ENCODE measurements at places on chromosomes 3 and 15.

DNA sequence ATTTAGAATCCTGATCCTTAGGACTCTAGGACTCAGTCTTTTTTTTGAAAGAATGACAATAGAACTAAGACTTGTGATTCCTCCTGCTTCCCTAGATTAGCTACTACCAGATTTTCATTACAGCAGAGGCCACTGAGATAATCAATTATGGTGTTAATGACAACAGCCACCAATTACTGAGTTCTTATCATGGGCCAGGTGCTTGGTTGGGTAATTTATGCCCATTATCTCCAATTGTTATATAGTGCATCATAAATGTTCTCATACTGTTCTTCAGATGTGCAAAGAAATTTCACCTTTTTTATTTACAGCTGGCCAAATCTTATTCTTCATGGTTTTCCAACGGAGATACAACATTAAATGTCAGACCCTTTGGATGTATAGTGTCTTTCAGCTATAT, 162.9 kb upstream of the CMC1 start:
- no peak for DNase-seq

- DNase-seq, result no peak
These were observed 167.3 kb downstream of the GMNC start for GRCh38 chr3:190695225-190695624.

- no peak for DNase-seq
These were observed 760.3 kb upstream of the ARRDC4 start for GRCh38 chr15:97200161-97200560.

DNA sequence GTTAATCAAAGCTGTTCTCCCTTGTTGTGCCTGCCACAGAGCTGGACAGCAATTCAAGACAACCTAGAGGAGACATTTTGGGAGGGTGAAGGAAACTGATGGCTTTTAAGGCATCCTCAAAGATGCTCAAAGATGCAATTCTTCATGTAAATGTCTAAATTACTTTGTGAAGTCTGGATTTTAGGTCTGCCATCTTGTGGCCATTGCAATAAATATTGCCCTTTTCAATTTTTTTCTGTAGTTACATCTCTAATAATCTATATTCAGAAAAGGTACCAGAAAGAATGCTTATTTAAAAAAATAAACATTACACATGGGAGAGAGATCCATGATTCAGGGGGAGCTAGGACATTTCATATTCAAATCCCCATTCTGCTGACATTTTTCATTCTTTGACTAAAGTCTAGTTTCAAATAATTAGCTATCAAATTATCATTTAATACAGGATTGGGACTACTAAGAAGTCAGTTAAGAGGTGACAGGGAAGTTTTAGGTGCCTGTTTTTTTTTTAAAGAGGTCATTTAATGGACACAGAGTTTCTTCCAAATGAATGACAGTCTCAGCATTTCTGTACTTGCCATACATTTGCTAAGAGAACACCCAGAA, 259.8 kb upstream of the WNT5A start:
- DNase-seq, result no peak

GRCh38 chr3:7322957-7323669, 462.2 kb downstream of the GRM7 start:
- no peak for DNase-seq

DNA sequence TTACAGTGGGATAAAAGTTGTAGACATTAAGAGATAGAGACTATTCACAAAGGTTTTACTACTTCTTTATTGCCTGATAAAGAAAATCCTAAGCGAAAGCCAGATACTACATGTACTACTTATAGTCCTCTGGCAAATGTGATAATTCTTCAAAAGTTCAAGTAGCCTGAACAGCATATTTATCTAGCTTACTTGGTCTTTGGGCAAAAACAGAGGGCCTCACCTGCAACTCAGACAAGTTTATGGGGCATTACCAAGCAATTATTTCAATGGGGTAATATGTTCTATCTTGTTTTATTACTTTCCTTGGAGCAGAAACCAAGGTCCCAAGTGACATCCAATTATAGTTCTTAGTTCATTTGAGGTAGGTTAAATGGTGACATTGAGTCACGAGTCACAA, 390.1 kb upstream of the ARHGEF26 start:
- no peak for DNase-seq

- DNase-seq, result no peak
These were observed 27.1 kb upstream of the C3orf49 start for GRCh38 chr3:63791974-63792373.

DNA sequence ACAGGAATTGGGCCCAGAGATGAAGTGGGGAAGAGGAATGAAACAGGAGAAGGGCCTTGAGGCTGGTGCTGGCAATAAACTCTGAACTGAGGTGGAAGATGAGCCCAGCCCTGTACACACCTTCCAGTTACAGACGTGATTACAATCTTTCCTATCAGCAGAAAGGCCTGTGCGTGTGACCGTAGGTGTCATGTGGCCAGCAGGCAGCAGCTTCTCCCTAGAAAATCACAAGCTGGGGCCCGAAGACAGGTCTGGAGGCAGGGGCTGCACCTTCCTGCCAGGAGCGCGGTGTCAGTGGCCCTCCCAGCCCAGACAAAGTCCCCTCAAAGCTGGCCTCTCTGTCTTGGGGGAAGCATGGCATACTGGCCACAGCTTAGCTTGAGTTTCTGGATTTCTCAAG, 16.7 kb upstream of the PIGZ start:
- no peak for DNase-seq

- DNase-seq, result no peak
These were observed 35.1 kb upstream of the CPB1 start for GRCh38 chr3:148792516-148792915.

DNA sequence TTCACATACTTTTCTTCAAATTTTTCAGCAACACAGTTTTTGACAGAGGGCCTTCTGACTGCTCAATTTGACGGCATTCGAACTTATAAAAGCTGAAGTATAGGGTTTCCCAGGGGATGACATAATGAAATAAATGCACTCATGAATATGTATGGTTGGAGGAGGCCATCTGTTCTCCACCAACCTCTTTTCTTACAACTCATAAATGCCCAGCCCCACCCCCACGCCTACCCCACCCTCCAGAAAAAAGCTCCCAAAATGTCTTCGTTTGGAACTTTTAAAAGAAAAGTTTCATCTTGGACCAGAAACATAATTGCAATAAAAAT, 211.6 kb upstream of the LRRN1 start:
- no peak for DNase-seq

DNA sequence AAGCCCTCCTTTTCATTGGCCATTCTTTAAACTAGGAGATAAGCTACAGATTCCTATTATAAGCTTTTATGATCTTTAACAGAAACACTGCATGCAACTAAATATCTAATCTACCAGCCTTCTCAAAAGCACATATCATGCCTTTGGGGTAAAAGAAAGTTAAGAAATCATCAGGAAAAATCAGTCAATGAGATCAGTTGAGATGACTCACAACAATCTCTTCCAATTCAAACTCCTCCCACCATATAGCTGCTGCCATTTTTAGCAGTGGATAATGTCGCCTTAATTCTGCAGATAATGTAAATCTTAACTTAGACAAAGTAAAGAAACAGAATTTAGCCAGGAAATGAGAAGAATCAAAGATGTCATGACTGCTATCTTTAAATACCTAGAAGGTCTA, 135.2 kb upstream of the BCL6 start:
- no peak for DNase-seq

DNA sequence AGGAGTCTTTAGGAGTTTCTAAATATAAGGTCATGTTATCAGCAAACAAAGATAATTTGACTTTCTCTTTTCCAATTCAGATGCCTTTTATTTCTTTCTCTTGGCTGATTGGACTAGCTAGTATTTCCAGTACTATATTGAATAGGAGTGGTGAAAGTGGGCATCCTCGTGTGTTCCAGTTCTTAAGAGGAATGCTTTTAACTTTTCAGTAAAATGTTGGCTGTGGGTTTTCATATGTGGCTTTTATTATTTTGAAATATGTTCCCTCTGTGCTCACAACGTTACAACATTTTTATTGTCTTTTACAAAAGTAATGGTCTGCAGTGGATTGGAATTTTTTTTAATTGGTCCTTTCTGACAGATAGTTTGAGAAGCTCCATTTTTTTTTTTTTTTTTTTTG, 8.2 kb upstream of the ZNF280D start:
- no peak for DNase-seq

- no peak for DNase-seq
These were observed 86.1 kb downstream of the SAMMSON start for GRCh38 chr3:70085613-70086012.

GRCh38 chr3:184399410-184399809, 19.6 kb downstream of the CHRD start:
- no peak for DNase-seq

DNA sequence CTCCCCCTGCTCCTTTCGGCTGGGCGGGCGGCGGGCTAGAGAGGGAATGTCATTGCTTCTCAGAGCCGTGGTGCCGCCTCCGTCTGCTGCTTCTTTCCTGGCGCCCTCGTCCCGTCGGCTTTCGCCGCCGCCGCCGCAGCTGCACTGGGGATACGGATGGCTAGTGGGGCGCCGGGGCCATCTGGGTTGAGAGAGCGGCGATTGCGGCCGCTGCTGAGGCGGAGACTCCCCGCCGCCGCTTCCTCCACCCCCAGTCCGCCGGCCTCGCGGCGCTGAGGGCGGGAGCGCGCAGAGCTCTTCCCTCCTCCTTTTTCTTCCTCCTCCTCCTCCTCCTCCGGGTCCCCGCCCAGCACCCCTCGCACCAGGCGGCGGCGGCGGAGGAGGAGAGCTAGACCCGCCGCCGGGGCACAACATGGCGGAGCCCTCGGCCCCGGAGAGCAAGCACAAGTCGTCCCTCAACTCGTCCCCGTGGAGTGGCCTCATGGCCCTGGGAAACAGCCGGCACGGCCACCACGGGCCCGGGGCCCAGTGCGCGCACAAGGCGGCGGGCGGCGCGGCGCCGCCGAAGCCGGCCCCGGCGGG, at the start of gene STT3B:
Gene STT3B, plus strand, starts transcription at position 339 of the 582 bp plus-strand sequence. Its CDS starts 74 bp downstream, at position 413.
- DNase-seq, result peak; percentile 82

GRCh38 chr15:48748535-48748934, 62.3 kb downstream of the CEP152 start:
- DNase-seq, result no peak

DNA sequence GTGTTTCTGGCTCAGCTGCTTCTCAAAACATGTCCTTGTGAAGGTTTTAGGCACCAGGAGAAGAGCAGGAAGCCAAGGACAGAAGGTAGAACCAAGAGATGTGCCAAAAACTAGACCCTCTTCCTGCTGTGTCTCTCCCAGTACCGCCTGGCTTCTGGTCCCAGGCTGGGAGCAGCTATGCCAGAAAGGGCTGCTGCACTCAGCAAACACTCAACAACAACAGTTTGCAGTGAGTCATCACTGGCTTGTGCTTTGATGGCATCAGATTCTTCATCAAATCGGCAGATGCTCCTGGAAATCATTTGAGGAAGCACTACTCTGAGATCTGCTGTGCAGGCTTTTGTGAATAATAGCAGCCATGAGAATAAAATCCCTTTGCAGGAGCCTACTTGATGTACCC, 63.2 kb downstream of the DGKG start:
- DNase-seq, result no peak

GRCh38 chr3:170598091-170598502, 12.2 kb upstream of the SLC7A14 start:
- no peak for DNase-seq

GRCh38 chr15:73950479-73950830, 24.2 kb downstream of the LOXL1 start:
- DNase-seq, result no peak

DNA sequence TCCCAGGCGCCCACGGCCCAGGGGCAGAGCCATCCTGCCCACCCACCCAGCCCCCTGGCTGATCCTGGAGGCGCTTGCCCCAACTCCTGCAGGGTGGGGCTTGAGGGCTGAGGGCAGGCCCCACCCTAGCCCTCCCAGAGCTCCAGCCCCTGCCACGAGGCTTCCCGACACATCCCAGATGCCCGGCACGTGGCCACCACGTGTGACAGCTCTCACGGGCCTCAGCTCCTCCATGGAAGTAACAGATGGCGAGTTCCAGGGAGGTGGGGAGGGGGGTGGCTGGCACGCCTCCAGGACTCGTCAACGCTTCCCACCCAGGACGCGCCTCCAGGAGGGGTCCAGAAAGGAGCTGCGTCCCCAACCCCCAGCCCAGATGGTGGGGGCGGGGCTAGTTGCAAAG, 29.1 kb downstream of the PLXND1 start:
- no peak for DNase-seq

GRCh38 chr15:36903195-36903594, 197.2 kb downstream of the MEIS2 start:
- no peak for DNase-seq

DNA sequence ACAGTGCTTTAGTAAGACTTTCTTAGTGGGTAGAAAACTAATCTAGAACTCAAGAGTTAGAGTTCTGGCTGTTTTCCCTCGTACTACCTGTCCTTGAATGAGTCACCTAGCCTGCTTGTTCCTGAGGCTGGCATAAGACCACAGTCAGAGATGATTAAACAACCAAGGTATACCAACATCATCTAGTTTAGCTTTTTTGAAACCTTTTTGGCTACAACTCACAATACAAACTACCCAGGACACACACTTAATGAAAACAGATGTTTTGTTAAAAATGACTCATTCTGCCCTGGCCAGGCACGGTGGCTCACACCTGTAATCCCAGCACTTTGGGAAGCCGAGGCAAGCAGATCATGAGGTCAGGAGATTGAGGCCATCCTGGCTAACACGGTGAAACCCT, 4.6 kb downstream of the MCCC1 start:
- no peak for DNase-seq

DNA sequence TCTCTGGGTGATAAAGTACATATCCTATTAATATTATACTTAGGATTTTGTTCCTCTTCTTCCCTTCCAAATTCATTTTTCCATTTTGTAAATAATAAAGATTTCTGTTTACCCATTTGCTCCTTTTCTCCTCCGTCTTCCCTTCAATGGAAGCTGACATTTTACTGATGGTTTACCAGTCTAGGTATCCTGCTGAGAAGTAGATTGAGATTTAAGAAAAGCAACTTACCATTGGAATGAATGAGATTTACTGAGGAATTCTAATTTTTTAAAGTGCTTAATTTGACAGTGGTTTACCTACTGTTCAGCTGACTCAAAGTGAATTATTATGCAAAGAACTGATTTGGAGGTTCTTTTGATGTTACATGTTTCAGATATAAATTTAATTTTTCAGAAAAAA, 2.4 kb downstream of the C15orf61 start:
- no peak for DNase-seq

- DNase-seq, result no peak
These were observed 11.8 kb downstream of the VILL start for GRCh38 chr3:38002291-38002876.

DNA sequence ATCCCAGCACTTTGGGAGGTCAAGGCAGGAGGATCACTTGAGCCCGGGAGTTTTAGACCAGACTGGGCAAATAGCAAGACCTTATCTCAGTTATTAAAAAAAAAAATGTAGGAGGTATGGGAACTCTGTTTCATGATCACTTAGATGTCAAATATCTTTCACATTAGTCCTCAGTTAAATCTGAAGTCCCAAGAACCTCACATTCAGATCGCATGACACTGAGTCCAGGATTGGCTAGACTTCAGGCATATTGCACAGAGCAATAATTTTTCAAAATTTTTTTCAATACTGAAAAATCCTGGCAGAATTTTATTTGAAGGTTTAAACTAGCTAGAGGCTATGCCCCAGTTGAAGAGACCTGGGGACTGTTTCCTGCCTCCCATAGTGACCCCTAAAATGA, 56.3 kb upstream of the ZNF148 start:
- DNase-seq, result no peak
